ENCODE measurements at places on chromosomes 1 and 21.

GRCh38 chr21:31298618-31299269, 45.3 kb downstream of the TIAM1 start:
- DNase-seq: no peak

- no peak for DNase-seq
Measured at GRCh38 chr21:37459575-37459974, 93.0 kb downstream of the DYRK1A start.

DNA sequence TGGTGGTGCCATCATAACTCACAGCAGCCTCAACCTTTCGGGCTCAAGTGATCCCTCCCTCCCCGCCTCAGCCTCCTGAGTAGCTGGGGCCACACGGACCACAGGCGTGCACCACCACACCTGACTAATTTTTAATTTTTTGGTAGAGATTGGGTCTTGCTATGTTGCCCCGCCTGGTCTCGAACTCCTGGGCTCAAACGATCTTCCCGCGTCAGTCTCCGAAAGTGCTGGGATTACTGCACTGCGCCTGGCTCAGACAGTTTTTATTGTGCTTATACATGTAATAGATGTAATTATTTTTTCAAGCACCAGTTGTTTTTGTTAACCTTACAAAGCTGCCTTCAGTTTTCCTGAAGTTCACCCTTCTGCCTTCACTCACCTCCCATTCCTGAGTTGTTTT, 38.0 kb upstream of the HMGN1 start:
- DNase-seq: no peak

DNA sequence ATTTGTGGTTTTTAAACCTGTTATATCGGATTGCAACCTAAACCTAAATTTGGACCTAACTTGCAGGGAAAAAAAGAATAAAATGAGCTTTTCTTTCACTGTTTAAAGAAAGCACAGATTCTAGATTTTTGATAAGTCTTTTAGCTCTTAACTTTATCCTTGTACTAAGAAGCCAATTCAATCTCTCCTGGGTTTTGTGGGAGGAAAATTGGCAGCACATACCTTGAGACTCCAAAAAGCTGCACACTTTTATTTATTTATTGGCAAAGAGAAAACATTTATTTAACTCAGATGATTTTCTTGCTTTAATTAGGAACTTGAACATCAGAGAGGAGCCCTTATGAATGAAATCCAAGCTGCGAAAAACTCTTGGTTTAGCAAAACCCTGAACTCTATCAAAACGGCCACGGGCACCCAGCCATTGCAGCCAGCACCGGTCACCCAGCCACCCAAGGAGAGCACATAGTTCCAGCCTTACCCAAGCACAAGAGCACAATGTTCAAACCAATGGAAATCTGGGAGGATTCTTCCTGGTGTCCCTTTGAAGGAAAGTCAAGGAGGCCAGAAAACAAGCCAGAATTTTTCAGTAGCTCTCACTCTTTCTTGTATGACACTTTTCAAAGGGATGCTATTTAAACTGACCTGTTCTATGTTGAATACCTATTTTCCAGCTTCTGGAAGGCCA, 10.1 kb upstream of the CACYBP start:
- no peak for DNase-seq

- no peak for DNase-seq
Measured at GRCh38 chr1:19455353-19455752, 30.0 kb downstream of the CAPZB start.

- peak; percentile 81 for DNase-seq
Measured at GRCh38 chr1:244272471-244273261, 179.0 kb downstream of the ADSS2 start.

- DNase-seq: no peak
Measured at GRCh38 chr1:225418598-225418997, 9.2 kb downstream of the LBR start.

- peak; percentile 72 for DNase-seq
Measured at GRCh38 chr1:201408176-201408833, 9.2 kb upstream of the LAD1 start.

- DNase-seq: no peak
Measured at GRCh38 chr1:241782396-241782795, 65.6 kb upstream of the EXO1 start.

GRCh38 chr1:163523375-163524029, 201.7 kb downstream of the NUF2 start:
- no peak for DNase-seq

- no peak for DNase-seq
Measured at GRCh38 chr1:3590139-3590763, 21.1 kb downstream of the MEGF6 start.

DNA sequence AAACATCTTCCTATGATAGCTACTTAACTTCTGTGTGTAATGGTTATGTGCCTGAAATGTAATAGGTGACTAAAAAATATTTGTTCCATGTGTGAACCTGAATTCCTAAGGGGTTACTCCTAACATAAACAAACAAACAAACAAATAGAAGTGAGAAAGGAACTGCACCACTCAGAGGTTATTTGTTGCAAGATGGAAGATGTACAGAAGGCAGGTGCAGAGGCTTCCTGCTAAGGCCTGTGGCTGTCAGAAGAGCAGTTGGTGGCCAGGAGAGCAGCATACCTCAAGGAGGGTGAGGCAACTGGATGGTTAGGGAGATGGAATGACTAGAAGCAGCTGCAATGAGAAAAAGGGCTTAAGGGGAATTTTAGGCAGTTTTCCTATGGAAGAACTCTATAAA, 940.6 kb downstream of the TTLL7 start:
- DNase-seq: no peak

DNA sequence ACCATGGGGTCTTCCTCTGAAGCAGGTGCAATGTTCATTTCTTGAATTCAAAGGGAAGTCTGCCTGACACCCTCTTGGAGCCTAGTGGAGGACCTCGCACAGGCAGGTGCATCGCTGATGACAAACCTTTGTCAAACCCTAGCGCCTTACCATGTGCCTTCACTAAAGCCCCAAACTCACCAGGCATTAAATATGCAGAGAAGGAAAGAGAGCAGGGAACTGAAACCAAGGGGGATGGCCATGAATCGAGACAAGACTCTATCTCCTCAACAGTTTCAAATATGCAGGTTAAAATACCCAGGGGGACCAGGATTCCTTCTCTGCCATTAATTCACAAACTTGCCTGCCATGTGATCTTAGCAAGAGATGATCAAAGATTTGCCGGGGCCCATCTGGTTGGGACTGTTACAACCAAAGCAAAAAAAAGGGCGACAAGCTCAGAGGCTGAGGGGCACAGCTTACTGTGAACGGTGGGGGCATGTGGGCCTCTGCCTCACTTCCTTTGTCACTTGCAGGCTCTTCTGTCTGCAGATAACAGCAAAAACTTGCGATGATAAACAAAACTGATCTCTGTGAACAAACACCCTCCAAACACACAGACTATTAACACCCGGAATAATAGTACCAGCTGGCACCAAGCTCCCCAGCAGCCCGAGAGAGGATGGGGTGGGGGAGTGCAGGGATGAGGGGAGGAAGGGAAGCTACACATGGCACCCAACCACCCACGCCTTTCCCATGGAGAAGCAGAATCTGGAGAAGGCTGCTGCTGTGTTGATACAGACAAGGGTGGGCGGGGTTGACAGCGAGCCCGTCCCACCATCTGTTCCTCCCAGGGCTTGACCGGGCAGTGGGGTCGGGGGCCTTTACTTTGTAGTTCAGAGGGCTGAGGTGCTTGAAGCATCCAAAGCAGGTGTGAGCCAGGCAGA, 33.9 kb downstream of the TMEM63A start:
- no peak for DNase-seq

- DNase-seq: no peak
Measured at GRCh38 chr1:19468397-19468956, 16.9 kb downstream of the CAPZB start.

DNA sequence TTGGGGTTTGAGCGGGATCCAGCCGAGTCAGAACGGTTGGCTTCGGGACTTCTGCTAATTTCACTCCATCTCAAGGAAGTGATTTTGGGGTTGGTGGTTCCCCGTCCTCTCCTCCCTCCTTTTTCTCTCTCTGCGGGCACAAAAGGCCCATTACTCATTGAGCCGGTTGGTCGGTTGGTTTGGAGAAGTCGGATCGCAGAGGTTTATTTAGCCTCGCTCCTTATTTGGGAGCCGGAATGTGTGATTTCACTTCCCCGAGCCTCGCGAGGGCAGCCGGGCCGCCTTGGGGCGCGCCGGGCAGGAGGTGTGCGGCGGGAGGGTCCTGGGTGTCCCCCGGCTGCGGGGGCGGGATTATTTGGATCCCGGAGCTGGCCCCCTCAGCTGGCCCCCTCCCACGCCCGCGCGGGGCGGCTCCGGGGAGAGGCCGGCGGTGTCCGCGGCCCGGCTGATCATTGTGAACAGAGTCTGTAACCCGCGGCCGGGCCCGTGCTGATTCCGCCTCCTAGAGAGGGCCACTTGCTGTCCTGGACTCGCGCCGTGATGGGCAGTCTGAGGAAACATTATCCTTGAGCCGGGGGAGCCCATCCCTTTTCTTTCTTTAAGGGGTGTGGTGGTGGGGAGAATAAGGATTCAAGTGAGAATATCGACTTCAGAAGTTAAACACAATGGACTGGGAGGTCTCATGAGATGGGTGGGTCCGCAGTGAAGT, 1.2 kb downstream of the MAPKAPK2 start:
- DNase-seq: peak; percentile 45

- no peak for DNase-seq
Measured at GRCh38 chr21:19844334-19844733, 1153.9 kb upstream of the NCAM2 start.

DNA sequence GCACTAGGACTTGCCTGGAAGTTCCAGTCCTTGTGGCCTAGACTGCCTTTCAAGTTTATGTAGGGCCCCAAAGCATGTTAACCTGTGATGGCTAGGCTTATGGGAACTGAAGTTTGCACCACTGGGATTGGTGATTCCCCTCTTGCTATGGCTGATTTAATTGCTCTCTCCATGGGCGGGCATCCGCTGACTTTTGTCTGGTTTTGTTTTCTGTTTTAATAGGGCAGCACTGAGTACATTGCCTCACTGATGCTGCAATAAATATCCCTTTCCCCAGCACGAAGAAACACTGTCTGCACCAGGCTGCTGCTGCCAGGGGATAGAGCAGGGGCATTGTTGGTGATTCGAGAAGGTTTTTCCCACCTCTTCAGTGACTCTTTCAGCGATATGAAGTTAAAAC, 73.3 kb upstream of the PDE4B start:
- no peak for DNase-seq

GRCh38 chr1:228177183-228177475, 11.5 kb downstream of the IBA57 start:
- DNase-seq: no peak

GRCh38 chr1:212230329-212230728, 54.9 kb upstream of the PPP2R5A start:
- no peak for DNase-seq

- peak; percentile 65 for DNase-seq
Measured at GRCh38 chr1:110209715-110210603, at the start of gene KCNC4. TSS of gene KCNC4 (plus strand) at chr1:110210314. CDS start at chr1:110211500, 1,186 bp downstream.

DNA sequence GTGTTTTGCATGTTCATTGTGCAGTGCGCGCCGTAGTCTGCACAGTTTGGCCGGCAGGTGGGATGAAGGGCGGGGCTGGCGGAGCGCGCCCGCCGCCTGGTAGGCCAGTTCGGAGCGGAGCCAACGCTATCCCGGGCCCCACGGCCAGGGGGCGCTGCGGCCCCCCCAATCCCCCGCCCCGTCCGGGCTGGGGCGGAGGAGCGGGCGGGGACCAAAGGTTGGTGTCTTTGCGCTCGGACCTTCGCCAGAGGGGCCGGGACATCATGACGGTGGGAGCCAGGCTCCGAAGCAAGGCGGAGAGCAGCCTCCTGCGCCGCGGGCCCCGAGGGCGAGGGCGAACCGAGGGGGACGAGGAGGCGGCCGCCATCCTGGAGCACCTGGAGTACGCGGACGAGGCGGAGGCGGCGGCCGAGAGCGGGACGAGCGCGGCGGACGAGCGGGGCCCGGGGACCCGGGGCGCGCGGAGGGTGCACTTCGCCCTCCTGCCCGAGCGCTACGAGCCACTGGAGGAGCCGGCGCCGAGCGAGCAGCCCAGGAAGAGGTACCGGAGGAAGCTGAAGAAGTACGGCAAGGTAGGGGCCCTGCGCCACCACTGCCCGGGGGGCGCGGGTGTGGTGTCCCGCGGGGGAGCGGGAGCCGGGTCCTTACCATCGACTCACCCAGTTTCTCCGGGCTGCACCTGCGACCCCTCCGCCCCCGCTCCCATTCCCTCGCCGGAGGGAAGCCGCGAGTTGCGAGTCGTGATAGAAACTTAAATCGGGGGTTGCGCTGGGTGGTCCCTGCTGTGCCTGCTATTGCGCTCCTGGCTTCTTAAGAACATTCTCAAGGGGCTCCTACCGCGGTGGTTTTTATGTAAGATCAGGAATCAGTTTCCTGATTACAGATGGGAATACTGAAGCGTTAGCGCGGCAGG, at the start of gene C1orf115:
C1orf115 (plus strand) TSS at position 224 of the 913 bp plus-strand sequence; CDS start at position 264, 40 bp downstream.
- peak; percentile 63 for DNase-seq

DNA sequence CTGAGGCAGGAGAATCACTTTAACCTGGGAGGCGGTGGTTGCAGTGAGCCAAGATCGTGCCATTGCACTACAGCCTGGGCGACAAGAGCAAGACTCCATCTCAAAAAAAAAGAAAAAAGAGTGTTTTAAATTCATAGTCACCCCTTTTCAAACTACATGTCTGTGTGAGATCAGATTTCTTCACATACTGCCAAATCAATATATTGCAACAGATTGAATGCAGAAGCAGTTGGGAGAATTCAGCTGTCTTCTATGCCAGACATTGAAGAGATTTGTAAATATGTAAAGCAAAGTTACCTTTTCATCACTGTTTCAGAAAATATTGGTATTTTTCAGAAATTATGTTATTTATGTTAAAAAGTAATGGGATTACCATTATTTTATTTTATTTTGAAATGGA, 101.1 kb downstream of the TMEM200B start:
- no peak for DNase-seq
